ENCODE measurements at places on chromosomes 2 and 18.

DNA sequence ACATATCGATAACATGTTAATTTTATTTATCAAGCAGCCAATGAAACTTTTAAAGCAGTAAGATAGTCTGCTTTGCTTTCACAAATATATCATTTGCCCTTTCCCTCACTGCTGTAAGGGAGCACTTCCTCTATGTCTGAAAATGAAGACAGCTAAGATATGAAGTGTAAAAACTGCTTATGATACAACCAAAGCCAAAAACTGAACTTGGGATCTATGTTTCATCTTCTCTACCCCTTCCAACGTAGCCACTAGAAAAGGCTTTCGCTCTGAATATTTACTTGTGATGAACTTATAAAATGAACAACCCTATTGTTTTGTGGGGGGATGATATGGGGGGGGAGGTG lies 140.3 kb downstream of the TCF4 start:
- DNase-seq, result no peak

DNA sequence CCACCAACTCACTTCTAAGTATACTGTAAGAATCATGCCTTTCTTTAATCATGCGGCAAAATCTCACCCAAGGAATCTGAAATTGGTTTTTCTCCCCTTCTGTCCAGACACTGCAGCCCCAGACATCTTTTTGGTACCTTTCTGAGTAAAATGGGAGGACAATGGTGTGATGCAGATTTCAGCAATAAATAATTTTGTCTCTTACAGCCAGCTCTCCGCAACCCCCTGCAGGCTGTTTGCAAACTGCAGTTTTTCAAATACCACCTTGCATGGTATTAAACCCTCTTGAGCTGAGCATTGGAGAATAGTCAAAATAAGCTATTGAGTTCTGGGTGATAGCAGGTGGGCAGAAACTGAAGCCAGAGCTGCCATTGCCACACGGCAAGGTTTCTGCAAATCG lies 32.2 kb downstream of the GPR39 start:
- DNase-seq, result peak; percentile 14

GRCh38 chr2:238710032-238710735 lies 137.7 kb upstream of the TWIST2 start:
- DNase-seq, result peak; percentile 60

GRCh38 chr2:63432373-63432772 lies 155.9 kb downstream of the WDPCP start:
- peak; percentile 4 for DNase-seq

DNA sequence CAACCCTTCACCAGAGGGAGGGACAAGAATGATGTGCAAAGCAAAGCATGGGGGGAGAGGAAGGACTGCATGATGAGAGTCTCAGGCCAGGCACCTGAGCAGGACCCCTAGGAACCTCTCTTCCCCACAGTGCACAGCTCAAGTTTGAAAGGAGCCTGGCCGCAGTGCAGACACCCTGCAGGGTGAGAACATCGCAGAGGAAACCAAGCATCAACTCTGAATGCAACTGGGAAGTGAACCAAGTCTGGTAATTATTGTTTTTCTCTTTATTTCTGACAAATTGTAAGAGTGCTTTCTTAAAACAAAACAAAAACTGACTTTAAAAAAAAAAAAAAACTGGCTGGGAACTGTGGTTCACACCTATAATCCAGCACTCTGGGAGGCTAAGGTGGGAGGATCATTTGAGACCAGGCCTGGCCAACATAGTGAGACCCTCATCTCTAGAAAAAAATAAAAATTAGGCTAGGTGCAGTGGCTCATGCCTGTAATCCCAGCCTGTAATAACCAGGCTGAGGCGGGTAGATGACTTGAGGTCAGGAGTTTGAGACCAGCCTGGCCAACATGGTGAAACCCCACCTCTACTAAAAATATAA lies 15.3 kb downstream of the NPC1 start:
- DNase-seq, result no peak

GRCh38 chr2:224222974-224223373 lies 178.9 kb downstream of the FAM124B start:
- DNase-seq, result no peak

GRCh38 chr18:58527952-58528287 lies 101.0 kb downstream of the ALPK2 start:
- peak; percentile 13 for DNase-seq

DNA sequence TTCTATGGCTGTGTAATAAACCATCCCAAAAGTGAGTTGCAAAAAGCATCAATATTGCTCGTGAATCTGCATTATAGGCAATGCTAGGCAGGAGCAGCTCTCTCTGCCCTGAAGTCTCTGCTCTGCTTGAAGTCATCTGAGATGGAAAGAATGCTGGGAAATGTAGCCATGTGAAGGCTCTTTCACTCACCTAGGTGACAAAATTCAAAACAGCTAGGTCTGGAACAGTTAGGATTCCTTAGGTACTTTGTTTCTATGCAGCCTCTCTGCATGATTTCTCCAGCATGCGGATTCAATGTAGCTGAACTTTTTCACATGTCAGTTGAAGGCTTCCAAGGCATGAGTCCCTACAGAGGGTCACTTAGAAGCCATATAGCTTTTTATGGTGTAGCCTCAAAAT lies 1383.7 kb downstream of the LRP1B start:
- no peak for DNase-seq

DNA sequence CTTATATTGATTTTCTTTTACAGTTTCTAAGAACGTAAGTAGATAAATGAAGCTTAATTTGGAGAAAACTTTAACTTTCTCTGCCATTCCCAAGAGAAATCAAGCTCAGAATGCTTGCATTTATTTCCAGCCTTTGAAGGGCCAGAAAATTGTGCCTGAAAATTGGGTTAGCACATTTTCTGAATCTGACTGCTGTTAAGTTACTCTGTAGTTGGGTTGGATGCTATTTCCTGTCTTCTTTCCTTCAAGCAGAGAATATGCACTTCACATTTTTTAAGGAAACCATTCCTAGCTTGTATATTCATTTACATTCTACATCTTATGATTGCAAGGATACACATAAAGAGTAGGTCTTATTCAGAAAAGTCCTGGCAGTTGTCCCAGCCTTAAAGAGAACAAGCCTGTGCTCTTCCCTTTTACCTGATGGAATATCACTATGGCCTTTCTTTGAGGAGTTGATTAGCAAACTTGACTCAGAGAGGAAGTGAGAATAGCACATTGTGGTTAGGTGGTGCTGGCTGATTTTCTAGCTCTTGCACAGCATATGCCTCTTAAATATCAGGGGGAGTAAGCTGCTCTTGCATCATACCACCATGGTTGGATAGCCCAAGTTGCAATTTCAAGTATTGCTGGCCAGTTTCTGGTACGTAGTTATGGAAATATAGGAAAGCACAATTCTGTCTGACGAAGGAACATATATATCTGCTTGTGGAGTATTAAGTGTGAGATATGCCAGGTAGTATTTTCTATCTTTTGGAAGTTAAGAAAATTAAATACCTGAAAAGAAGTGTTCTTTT lies 133.7 kb downstream of the COMMD1 start:
- peak; percentile 16 for DNase-seq

- DNase-seq, result peak; percentile 9
Observed at GRCh38 chr18:55546851-55547704, 40.9 kb downstream of the TCF4 start.

GRCh38 chr2:47172156-47172921 lies 17.2 kb upstream of the STPG4 start:
- DNase-seq, result no peak

GRCh38 chr18:38602341-38602740 lies 1036.7 kb upstream of the CELF4 start:
- no peak for DNase-seq

GRCh38 chr2:42336361-42336965 lies 24.6 kb downstream of the COX7A2L start:
- DNase-seq, result no peak

DNA sequence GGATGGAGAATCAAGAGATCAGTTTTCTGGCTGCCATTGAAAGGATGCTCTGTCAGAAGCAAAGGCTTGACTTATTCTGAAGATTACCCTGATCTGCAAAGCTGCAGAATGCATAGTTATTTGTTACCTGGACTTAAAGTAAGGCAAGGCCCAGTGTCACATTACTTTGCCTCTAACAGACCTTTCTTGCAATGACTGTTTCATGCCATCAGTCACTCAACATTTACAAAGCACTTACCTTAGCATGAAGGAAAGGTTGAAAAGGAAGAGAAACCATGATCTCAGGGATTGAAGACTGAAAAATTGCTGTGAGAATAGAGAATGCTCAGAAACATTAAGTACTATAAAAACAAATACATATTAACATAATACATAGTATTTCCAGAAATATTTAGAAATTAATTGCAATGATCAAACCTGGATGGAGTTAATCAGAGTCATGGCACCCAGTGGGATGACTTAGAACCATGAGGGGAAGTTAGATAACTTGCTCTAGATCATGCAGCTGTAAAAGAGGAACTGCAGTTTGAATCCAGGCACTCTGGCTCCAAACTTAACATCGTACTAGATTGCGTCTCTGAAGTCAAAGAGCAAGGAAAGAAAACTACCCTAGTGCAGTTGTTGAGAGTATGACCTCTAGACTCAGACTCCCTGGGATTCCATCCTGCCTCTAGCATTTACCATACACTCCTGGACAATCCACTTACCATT lies 26.5 kb upstream of the FAM117B start:
- DNase-seq, result no peak

DNA sequence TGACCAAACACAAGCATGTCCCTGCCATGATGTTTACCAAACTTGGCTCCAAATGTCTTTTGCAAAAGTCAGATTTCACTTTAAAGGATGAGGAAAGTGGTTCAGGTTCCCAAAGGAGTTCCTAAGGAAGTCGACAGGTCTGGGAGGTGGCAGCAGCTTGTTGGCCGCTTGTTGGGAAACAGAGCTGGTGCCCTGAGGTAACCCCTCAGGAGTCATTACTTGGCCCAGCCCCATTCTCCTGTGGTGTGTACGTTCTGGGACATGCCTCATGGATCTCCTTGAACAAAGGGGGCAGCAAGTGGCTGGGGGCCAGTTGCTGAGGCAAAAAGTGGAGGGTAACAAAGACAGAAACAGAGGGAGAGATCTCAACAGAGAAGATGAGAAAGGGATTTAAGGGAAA lies 10.9 kb downstream of the TMBIM1 start:
- no peak for DNase-seq

DNA sequence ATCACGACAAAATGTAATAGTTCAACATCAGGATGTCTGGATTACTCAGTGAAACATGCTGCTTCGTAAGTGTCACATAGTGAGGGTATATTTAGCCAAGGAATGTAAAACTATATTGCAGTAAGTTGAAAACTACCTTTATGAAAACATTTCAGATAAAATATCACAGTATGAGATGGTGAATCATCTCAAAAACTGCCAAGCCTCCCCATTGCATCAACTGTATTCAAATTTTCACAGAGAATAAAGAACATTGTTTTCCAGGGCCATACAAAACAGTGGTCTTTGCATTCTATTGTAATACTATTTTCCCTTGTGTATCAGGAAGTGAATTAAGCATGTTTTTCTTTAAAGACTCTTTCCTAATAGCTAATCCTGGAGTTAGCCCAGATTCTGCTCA lies 47.6 kb upstream of the MSTN start:
- peak; percentile 17 for DNase-seq

DNA sequence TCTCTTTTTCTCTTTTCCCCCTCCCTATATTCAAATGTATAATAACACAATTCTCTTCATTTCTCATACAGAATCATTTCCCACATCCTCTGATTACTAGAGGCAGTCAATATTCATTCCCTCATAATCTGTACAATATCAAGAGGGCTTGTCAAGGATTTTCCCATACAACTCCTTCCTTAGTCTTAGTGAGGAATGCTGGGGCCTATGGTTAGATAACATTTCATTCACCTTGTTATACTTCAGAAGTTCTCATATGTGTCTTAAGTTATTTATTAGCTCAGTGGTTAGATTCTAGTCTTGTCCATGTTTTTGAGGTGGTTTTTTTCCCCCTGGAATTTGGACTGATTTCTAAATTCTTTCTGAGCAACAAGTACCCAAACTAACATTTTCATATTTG lies 289.5 kb downstream of the PDE11A start:
- DNase-seq, result no peak

DNA sequence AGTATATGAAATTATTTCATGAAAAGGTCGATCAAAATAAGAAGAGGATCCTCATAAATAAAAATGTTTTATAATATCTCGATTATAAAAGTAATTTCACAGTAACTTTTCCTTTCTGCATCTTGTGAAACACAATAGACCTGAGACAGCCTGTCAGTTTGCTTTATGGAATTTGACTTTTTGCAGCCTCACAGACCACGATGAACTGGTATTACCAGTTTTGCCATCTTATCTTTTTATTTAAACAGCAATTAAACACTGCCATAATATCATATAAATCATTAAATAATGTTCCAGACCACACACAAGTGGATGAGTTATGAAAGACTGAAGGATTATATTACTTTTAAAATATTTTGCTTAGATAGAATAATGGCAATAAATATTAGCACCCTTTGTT lies 10.7 kb upstream of the GALNT3 start:
- DNase-seq, result no peak

DNA sequence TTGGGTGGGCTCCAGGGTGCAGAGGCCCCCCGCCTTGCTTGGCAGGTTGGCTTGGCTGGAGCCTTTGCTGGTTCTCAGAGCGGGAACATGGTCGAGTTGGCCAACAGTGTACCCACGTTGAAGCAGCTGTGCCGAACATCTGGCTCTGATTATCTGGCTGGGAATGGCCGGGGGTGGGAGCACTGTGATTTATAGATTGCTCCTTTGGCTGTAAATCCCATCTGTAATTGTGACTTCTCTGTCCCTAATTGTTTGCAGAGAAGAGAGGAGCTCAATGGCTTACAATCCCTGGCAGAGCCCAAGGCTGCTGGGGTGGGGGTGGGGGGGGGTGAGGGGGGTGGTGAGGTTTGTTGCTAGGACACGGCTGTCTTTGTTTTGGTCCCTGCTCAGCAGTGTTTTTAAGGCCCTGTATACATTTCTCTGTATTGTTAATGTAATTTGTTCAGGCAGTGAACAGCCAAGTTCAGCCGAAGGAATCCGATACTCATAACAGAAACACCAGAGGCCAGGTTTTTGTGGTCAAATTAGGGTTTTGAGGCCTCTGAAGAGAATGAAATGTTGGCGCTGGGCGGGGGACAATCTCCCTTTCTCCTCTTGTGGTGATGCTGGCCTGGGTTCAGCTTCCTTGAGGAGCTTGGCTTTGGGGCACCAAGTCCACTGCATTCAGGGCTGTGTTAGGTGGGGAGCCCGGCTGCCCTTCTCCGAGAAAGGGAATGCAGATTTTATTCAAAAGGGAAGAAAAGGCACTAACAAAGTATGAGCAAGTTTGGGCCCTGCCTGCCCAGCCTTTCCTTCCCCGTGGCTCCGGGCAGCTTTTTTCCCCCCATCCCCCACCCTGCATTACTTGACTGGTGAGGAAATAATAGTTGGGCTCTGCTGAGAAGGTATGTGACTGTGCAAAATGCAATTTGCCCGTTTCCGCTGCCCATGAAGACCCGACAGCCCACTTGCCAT lies 82.5 kb downstream of the TCF7L1 start:
- DNase-seq, result peak; percentile 87

DNA sequence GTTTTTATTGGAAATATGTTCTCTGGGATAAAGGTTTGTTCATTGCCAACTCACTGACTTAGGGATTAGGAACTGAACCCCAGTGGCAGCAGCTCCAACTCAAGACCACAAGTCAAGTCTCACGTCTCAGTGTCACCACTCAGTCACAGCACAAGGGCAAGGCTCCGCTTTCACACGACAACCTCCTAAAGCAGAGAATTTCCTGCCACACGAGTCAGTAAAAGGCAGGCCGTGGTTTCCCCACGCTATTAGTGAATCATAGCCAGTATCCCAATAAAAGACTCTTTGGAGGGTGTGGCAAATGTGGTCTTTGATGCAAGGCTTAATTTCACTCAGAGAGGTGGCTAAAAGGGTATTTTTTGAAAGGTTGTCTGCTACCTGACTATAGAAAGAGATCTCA lies 57.6 kb downstream of the PIEZO2 start:
- DNase-seq, result no peak

GRCh38 chr2:147520817-147521216 lies 324.0 kb upstream of the ACVR2A start:
- DNase-seq, result no peak
